Activated T-helper 2 cell treated with anti-CD3 and anti-CD28 coated beads, Interferon-gamma antibody, Interleukin-2, Interleukin-4, amounts not matched to agents 10 μg/mL and 5 μg/mL and 100 μg/mL, durations not matched to agents 14 hours and 24 hours and 36 hours (primary cell): ENCODE measurements at places on chromosomes 12 and 14. TPM values are rescaled to one million over a fixed set of nuclear protein-coding genes. Genes with fewer than 3 reads are reported as not detected.

Gene GLIPR1
- 7.4 and 7.6 TPM in 2 replicates for total RNA-seq

- no peak overlapping the region for H3K4me3 ChIP-seq
- peaks cover 7% of the 10 kb centered on the region for H3K27me3 ChIP-seq
- no peak overlapping the region for H3K27ac ChIP-seq
- DNase-seq, result no peak
- H3K4me1 ChIP-seq, result peaks cover 3% of the 10 kb centered on the region
Observed at GRCh38 chr12:5051913-5052312, 8.2 kb downstream of the KCNA5 start.

- peaks cover 2% of the 10 kb centered on the region for H3K27me3 ChIP-seq
- no peak overlapping the region for H3K4me3 ChIP-seq
- no peaks in the 10 kb centered on the region for H3K4me1 ChIP-seq
- no peak overlapping the region for H3K27ac ChIP-seq
Observed at GRCh38 chr12:108076556-108076955, 52.5 kb upstream of the WSCD2 start.

Gene LIN7A
- 0.48 and 0.68 TPM in 2 replicates for total RNA-seq

- peak overlapping the region; percentile 91 for H3K27ac ChIP-seq
- no peaks in the 10 kb centered on the region for H3K36me3 ChIP-seq
- no peak for DNase-seq
- H3K4me1 ChIP-seq, result peaks cover 39% of the 10 kb centered on the region
Observed at GRCh38 chr12:109888179-109889020, 8.1 kb upstream of the GLTP start.

GRCh38 chr12:262817-263216 lies at the start of gene SLC6A13:
SLC6A13 (minus strand) TSS chr12:262836; CDS start chr12:260052, 2,784 bp downstream.
- H3K4me3 ChIP-seq, result no peak within 1 kb of the TSS
- H3K4me1 ChIP-seq, result peaks cover 6% of the 10 kb centered on the region
- no peaks in the 10 kb centered on the region for H3K36me3 ChIP-seq
- no peak within 1 kb of the TSS for H3K27ac ChIP-seq

Gene KLHL33
- total RNA-seq, result 0.07 TPM in 1 of 2 replicates, not detected in the other

Gene IFNG-AS1
- total RNA-seq, result not detected in 2 replicates

DNA sequence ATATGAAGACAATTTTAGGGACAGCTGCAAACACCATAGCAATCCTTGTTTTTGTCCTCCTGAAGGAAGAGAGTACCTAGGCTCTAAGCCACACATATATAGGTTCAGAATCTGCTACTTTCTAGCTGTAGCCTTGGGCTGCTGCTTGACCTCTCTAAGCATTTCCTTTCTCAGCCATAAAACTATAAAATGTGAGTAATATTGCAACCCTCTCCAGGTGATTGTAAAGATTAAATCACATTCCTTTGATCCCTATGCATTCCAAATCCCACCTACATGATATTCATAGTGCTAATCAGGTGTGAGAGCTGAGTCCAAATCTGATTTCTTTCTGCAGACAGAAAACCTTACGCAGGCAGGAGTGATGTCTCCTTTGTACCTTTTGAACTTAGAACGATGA lies 913.5 kb downstream of the VRK1 start:
- no peak overlapping the region for H3K4me3 ChIP-seq
- H3K27ac ChIP-seq, result no peak overlapping the region
- H3K36me3 ChIP-seq, result no peaks in the 10 kb centered on the region
- no peaks in the 10 kb centered on the region for H3K27me3 ChIP-seq
- no peak for DNase-seq

GRCh38 chr12:130961921-130962451 lies 8.3 kb downstream of the ADGRD1 start:
- H3K4me1 ChIP-seq, result no peaks in the 10 kb centered on the region
- DNase-seq, result no peak
- no peaks in the 10 kb centered on the region for H3K27me3 ChIP-seq
- H3K4me3 ChIP-seq, result no peak overlapping the region
- H3K27ac ChIP-seq, result no peak overlapping the region

Gene PABPN1
- 241 and 259 TPM in 2 replicates for total RNA-seq

DNA sequence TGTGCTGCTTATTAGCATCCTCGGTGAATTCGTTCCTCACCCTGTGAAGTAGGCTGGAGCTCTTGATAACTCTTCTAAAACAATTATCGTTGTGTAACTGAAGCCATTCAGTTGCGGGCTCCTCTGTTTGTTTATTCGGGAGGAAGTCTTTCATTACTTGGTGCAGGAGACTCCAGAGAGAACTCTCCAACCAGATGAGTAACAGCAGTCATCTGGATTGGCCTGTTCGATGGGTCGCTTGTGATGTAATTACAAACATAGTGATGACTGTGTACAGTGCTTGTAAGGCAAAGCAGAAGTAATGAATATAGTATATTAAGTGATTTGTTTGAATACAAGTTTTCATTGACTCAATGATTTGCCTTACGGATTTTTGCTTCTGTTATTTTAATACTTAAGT lies 10.9 kb downstream of the ATP6V0A2 start:
- no peaks in the 10 kb centered on the region for H3K27me3 ChIP-seq
- H3K4me1 ChIP-seq, result peaks cover 40% of the 10 kb centered on the region
- peaks cover 66% of the 10 kb centered on the region for H3K36me3 ChIP-seq
- no peak overlapping the region for H3K27ac ChIP-seq

DNA sequence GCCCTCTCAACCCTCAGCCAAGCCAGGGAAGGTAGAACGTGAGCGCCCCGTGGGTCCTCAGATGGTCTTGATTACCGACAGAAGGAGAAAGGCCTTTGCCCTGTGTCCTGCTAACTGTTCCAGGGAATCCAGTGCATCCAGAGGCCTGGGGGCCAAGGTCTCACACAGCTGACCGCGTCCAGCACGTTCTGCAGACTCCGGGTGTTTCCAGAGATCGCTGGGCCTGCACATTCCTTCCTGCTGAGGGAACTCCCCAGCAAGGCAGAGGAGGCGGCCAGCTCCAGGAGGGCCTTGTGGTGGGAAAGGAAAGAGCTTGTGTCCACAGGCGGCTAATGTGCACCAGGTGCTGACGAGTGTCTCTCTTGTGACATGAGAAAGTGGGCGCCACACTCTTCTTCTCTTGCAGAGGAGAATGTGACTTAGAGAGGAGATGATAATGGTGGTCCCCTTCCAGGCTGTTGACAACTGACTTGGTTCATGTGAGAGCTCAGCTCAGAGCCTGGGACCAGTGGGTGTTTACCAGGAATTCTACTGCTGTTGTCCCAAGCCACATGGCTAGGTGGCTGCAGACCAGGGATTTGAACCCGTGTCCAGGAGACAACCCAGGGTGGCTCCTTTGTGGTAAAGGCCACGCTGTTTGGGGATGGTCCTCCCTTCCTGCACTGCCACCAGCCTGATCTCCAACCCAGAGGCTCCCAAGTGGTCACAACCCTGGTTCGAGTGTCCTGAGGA lies 46.8 kb upstream of the DLK1 start:
- no peak overlapping the region for H3K27ac ChIP-seq
- no peak for DNase-seq
- no peak overlapping the region for H3K4me3 ChIP-seq
- no peaks in the 10 kb centered on the region for H3K27me3 ChIP-seq

DNA sequence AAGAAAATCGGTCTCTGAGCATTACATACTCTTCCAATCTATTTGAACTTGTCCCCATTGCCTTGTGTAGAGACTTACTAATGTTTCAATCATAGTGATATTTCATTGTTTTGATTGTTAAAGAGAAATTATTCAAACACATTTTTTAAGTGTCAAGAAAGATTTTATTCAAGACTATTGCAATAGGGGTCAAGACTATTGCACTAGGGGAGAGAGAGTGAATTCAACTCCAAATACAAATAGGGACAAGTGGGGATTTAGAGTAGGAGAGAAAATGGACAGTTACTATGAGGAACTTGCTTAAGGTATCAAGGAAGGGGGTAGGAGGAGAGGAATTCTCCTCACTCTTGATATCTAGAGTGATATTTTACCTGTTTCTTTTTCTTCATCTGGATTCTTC lies 73.1 kb downstream of the FAR2 start:
- no peak for DNase-seq
- H3K27me3 ChIP-seq, result peaks cover 8% of the 10 kb centered on the region
- H3K36me3 ChIP-seq, result no peaks in the 10 kb centered on the region

Gene IQSEC3
- 0.25 and 0.44 TPM in 2 replicates for total RNA-seq

Gene NAV3
- not detected in 2 replicates for total RNA-seq

DNA sequence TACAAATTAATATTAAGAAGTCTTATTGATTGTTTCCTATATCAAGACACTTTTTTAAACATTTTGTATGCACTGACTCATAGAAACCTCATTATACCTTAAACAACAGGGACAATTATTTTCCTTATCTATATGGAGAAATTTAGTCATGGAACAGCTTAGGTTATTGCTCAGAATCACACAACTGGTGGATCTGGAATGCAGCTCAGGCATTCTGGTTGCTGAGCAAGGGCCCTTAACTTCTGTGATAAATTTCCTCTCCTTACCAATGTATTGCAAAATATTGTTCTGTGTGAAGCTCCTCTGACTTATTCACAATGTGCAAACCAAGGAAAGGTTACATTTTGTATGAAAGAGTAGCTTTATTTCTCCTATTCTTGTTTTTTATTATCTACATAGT lies 817.8 kb downstream of the LRFN5 start:
- H3K27me3 ChIP-seq, result no peaks in the 10 kb centered on the region
- H3K36me3 ChIP-seq, result no peaks in the 10 kb centered on the region
- H3K4me3 ChIP-seq, result no peak overlapping the region
- H3K27ac ChIP-seq, result no peak overlapping the region
- DNase-seq, result no peak

DNA sequence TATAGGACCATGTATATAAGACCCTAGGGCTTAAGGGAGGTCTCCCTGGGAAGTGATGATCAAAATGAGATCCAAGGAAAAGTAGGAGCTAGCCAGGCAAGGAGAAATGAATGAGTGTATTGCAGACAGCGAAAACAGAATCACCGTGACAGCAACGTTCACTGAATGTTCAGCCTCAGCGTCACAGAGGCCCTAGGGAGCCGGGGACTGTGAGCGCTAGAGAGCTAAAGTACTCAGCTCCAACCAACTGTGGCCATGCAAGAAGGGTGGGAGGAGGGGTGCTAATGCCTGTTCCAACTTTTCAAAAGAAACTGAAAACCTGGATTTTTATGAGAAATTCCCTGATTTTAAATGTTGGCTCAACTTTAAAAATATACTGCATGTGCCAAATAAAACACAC lies 105.5 kb upstream of the CCND2 start:
- no peak overlapping the region for H3K27ac ChIP-seq
- DNase-seq, result no peak
- H3K4me1 ChIP-seq, result peaks cover 64% of the 10 kb centered on the region
- H3K4me3 ChIP-seq, result no peak overlapping the region
- H3K36me3 ChIP-seq, result no peaks in the 10 kb centered on the region

GRCh38 chr14:31962920-31963319 lies 114.2 kb upstream of the ARHGAP5 start:
- no peaks in the 10 kb centered on the region for H3K27me3 ChIP-seq
- H3K36me3 ChIP-seq, result no peaks in the 10 kb centered on the region
- no peak overlapping the region for H3K4me3 ChIP-seq
- H3K27ac ChIP-seq, result no peak overlapping the region
- H3K4me1 ChIP-seq, result peaks cover 2% of the 10 kb centered on the region
- DNase-seq, result no peak

Gene MAP3K9
- 5.5 and 5.6 TPM in 2 replicates for total RNA-seq

Gene OR6S1
- not detected in 2 replicates for total RNA-seq

Gene TMEM121
- 8.2 and 9.6 TPM in 2 replicates for total RNA-seq

Gene NOVA1
- total RNA-seq, result 0.25 TPM in 2 replicates

DNA sequence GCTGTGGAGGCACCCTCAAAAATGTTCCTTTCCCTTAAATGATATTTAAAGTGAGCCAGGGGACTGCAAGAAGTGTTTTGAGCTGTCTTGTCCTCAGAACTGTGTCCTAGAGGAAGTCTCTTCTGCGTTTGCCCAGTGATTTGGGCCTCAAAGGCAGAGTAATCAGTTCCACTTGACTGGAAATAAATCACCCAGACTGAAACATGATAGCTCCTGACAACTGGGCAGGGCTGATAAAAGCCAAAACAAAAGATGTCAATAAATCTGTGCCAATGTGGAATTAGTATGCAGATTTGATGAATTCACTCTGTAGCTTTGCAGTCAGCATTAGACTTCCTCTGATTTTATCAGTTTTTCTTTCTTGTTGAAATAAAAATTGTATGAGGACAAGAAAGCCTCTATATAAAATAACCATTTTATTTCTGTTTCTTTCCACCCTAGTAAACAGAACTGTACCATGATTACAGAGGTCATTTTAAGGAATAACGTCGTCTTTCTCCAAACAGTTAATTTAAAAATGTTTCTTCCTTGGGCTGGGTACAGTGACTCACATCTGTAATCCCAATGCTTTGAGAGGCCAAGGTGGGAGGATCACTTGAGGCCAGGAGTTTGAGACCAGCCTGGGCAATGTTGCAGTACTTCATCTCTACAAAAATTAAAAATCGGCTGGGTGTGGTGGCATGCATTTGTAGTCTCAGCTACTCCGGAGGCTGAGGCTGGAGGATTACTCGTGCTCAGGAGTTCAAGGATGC lies 180.8 kb downstream of the ERC1 start:
- H3K4me1 ChIP-seq, result no peaks in the 10 kb centered on the region
- DNase-seq, result no peak
- peaks cover 5% of the 10 kb centered on the region for H3K36me3 ChIP-seq

Gene KLRC3
- total RNA-seq, result not detected in 2 replicates

GRCh38 chr14:33229269-33229929 lies 290.7 kb downstream of the NPAS3 start:
- H3K36me3 ChIP-seq, result no peaks in the 10 kb centered on the region
- no peak for DNase-seq
- H3K4me3 ChIP-seq, result no peak overlapping the region
- no peak overlapping the region for H3K27ac ChIP-seq

DNA sequence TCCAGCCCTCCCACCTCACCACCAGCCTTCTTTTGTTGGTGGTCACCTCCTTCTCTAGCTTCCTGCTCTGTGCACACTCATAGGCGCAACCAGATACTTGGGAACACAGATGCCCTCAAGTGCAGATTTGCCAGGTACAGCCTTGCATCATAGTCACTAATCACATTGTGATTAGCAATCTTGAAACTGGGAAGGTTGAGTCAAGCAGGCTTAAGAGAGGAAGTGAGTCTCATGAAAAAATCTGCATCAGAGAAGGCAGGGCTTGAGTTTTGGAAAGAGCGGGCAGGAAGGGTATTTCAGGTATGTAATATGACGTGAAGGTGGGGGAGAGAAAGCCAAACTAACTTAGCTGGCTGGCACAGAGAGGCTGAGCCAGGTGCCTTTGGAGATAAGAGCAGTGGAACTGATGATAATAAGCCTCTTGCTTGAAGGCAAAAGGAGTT lies 2.7 kb upstream of the RABGGTA start:
- H3K4me1 ChIP-seq, result peaks cover 43% of the 10 kb centered on the region
- peak overlapping the region; percentile 0 for H3K4me3 ChIP-seq
- peaks cover 3% of the 10 kb centered on the region for H3K36me3 ChIP-seq
- H3K27me3 ChIP-seq, result peaks cover 2% of the 10 kb centered on the region
- peak overlapping the region; percentile 74 for H3K27ac ChIP-seq

- H3K36me3 ChIP-seq, result no peaks in the 10 kb centered on the region
- H3K4me3 ChIP-seq, result no peak overlapping the region
- no peak for DNase-seq
- H3K27ac ChIP-seq, result no peak overlapping the region
- no peaks in the 10 kb centered on the region for H3K4me1 ChIP-seq
Observed at GRCh38 chr12:119296535-119296934, 38.0 kb upstream of the CCDC60 start.

GRCh38 chr14:55850825-55851241 lies 267.4 kb upstream of the PELI2 start:
- H3K4me1 ChIP-seq, result no peaks in the 10 kb centered on the region
- H3K27me3 ChIP-seq, result peaks cover 4% of the 10 kb centered on the region
- H3K27ac ChIP-seq, result no peak overlapping the region
- H3K36me3 ChIP-seq, result no peaks in the 10 kb centered on the region
- H3K4me3 ChIP-seq, result no peak overlapping the region

- H3K36me3 ChIP-seq, result peaks cover 23% of the 10 kb centered on the region
- no peak for DNase-seq
- H3K27ac ChIP-seq, result peak overlapping the region; percentile 88
- H3K4me1 ChIP-seq, result peaks cover 31% of the 10 kb centered on the region
- no peaks in the 10 kb centered on the region for H3K27me3 ChIP-seq
- H3K4me3 ChIP-seq, result no peak overlapping the region
Observed at GRCh38 chr12:92603741-92604432, 98.9 kb upstream of the PLEKHG7 start.

Gene P3H3
- 5.2 and 5.3 TPM in 2 replicates for total RNA-seq
